ENCODE measurements at places on chromosomes 6 and 20.

GRCh38 chr20:3823881-3824280, 3.5 kb downstream of the AP5S1 start:
- no peak for DNase-seq

GRCh38 chr6:144847916-144848315, 562.8 kb downstream of the UTRN start:
- no peak for DNase-seq

DNA sequence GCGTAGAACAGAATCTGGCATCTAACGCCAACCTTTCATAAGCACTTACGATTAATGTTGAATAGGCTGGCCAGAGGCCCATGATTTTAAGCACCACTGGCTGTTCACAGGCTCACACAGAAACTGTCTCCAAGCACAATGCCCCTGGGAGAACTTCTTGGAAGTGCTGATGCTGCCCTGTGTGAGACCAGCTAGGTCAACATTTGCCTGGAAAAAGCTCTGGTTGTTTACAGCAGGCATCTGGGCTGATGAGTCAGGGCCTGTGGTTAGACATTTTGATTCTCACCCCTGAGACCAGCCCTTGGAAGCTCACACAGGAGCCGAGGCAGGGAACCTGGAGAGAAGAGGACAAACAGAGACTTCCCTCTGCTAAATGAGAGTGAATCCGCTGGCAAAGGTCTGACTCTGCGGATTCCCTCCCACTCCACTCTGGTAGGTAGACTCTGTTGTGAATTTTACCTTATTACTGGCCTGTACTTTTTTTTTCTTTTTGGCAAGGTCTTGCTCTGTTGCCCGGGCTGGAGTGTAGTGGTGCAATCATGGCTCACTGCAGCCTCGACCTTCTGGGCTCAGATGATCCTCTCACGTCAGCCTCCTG, 6.8 kb upstream of the SULF2 start:
- no peak for DNase-seq

DNA sequence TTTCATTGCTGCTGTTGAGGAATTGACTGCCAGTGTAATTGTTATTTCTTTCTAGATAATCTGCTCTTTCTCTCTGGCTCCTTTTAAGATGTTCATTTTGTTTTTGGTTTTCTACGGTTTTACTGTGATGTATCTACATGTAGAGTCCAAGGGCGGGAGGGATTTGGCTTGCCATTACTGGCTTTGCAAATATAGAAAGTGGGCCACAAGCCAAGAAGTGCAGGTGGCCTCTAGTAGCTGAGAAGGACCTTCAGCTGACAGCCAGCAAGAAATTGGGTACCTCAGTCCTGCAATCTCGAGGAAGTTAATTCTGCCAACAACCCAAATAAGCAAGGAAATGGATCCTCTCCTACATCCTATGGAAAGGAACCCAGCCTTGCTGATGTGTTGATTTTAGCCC, 42.8 kb upstream of the GLP1R start:
- no peak for DNase-seq

DNA sequence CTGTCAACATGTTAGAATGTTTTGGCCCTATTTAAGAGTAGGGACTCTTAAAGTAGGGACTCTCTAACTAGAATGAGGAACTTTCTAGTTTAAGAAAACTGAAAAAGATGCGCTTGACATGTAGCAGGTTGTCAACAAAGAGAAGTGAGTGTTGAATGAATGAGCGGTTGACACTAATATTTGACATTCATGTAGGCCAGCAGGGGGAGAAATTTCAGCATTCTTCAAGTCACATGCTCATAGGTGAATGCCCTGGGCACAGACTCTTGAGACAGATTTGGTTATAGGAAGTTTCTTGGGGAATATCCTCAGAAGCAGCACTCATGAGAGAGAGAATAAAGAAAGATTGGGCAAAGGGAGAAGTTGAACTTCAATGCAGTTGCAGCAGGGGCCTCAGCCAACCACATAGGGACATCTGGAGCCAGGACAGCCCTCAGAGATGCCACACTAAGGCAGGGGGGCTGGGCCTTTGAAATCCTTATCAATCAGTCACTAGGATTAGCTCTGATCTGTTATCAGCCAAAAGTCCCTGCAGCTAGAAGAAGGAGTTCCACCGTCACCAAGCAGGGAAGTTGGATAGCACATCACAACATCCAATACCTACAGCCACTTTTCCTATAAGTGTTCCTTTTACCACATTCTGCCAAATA, 145.1 kb upstream of the FKBP1C start:
- DNase-seq = peak; percentile 7
